Testis (tissue), 5 donors: ENCODE measurements at places on chromosomes 5 and 9. TPM values are rescaled to one million over a fixed set of nuclear protein-coding genes. Genes with fewer than 3 reads are reported as not detected.

GGTA1 gene
- 2.2 TPM for total RNA-seq

TRIM41 gene
- total RNA-seq, result 53.1 TPM

ACSL6 gene
- 44.9 TPM for total RNA-seq

IL5 gene
- total RNA-seq, result 2.2 TPM

DNA sequence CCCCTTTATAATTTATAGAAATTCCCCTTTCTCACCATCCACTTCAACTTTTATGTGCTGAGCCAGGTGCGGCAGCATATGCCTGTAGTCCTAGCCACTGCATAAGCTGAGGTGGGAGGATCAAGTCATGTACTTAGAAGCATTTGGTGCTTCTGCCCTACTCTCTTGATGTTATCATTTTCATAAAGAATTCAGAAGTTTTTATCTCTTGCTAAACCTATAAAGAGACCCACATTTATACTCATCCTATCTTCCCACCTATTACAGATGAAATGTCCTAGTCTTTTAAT is 18.5 kb downstream of the HMMR start:
- no peak for DNase-seq

DNA sequence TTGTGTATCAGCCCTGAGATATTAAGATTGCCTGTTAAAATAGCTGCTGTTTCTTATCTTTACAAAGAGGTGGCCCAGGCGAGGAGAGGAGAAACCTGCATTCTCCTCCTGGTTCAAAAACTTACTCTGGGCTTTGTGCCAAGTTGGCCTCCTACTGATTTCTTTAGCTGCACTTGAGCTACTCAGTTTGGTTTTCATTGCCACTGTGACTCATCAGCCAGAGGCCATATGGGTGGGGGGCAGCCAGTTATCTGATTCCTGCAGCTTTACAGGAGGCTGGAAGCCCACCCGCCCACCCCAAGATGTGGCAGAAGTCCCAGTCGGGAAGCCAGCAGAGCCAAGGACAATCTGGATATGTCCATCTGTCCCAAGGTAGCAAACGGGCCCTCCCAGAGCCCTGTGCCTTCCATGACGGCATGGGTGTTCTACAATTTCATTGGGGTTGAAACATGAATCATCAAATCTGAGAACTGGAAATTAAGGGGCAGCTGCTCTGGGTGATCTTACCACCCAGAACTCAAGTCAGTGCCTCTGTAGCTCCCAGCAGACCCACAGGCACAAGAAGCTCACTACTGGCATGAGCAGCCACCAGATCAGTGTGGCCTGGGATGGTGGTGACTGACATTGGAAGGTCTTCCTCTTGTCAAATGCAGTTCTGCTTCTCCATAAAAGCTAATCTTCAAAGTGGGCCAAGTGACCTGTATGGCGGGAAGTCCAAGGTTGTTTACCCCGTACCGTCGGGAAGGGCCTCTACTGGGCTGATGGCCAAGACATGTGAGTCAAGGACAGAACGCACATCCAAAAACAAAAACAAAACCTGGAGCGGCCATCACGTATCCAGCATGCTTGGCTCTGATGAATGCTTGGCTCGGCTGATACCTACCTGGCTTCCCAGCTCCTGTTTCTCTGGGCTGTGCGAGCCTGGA is 15.6 kb downstream of the FCN2 start:
- peak; percentile 82 for DNase-seq

- no peak for DNase-seq
Observed at GRCh38 chr9:114680259-114681001, 1.6 kb downstream of the TEX48 start.

- DNase-seq, result peak; percentile 22
Observed at GRCh38 chr5:131324303-131324702, 60.5 kb downstream of the CDC42SE2 start.

GRCh38 chr9:77305622-77306400 is 128.5 kb downstream of the VPS13A start:
- DNase-seq, result no peak

GRCh38 chr5:115549154-115549553 is 4.6 kb upstream of the FEM1C start:
- no peak for DNase-seq

GRCh38 chr9:2116073-2116472 is 100.9 kb downstream of the SMARCA2 start:
- peak; percentile 61 for DNase-seq

GRCh38 chr9:16048129-16048528 is 495.3 kb downstream of the CCDC171 start:
- DNase-seq, result no peak

- DNase-seq, result no peak
Observed at GRCh38 chr9:74309654-74310053, 187.5 kb upstream of the RORB start.

DNA sequence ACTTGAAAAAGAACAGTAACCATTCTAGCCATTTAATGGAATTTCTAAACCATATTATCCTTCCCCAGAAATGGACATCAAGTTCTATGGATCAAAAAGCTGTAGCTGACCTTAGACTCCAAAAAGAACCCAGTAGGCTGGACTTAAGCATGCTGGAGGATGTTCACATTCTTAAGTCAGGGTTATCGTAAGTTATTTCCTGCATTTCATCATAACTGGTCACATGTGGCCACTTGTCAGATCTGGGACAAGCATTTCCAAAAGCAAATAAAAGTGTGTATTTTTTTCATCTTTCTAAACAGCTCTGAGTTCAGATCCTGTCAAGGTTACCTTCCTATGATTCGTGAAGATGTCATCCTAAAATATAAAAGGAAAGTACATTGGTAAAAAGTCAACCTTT is 274.5 kb upstream of the PTGER4 start:
- DNase-seq, result no peak

- DNase-seq, result no peak
Observed at GRCh38 chr5:133905424-133905823, 63.0 kb downstream of the C5orf15 start.
